ENCODE measurements at places on chromosomes 7 and 10. TPM values are rescaled to one million over a fixed set of nuclear protein-coding genes. Genes with fewer than 3 reads are reported as not detected.

- DNase-seq: no peak
Observed at GRCh38 chr7:8129318-8129659, 132.7 kb downstream of the ICA1 start.

The PODXL gene
- total RNA-seq: 0.22 TPM

DNA sequence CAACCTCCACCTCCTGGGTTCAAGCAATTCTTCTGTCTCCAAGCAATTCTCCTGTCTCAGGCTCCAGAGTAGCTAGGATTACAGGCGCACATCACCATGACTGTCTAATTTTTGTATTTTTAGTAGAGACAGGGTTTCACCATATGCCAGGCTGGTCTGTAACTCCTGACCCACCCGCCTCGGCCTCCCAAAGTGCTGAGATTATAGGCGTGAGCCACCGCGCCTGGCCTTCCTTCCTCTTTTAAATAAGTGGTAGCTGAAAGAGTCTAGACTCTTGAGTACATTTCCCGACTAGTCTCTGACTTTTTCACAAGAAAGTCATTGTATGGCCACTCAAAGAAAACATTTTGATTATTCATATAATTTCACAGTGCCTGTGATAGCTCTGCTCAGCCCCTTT is 636.2 kb upstream of the ANKRD30A start:
- no peak for DNase-seq

The ELN gene
- 0.15 TPM for total RNA-seq

DNA sequence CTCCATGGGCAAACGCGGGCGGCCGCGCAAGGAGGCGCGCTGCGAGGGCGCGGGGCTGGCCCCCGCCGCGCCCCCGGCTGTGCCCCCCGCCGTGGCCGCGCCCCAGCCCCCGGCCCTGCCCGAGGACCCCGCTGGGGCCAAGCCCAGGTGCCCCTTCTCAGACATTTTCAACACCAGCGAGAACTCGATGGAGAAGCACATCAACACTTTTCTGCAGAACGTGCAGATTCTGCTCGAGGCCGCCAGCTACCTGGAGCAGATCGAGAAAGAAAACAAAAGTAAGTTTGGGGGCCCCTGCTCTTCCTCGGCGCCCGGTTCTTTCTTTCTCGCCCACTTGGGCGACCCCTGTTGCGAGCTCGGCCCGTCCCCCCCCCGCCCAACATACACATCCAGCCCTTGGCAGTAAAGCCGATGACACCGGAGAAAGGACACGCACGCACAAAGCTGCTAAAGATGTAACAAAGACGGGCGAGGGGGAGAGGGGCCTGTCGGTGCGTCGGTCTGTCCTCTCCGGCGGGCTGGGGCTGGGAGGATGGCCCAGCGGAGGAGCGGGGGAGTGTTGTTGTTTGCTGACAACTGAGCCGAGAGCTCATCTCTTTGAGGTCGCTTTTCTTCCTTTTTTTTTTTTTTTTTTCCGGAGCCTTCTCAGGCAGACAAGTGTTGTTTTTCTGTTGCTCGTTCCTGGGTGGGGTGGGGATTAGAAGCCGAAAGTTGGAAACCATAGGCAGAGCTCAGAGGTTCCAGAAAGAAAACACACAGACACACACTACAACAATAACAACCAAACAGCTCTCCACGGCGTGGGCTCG is 604 bp downstream of the MXI1 start:
- no peak for DNase-seq

DNA sequence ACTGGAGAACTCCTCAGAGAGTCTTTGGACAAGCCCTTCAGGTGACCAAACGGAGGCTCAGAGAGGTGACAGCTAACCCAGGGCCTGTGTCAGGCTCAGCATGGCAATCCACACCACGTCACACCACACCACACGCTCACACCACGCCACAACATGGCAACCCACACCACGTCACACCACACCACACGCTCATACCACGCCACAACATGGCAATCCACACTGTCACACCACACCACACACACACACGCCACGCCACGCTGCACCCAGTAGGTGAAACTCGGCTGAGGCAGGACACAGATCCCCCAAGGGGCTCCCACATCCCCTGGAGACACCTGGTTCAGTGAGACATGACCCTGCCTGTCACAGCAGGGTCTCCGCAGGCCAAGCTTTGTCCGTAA is 107.3 kb downstream of the PDGFA start:
- DNase-seq: no peak

DNA sequence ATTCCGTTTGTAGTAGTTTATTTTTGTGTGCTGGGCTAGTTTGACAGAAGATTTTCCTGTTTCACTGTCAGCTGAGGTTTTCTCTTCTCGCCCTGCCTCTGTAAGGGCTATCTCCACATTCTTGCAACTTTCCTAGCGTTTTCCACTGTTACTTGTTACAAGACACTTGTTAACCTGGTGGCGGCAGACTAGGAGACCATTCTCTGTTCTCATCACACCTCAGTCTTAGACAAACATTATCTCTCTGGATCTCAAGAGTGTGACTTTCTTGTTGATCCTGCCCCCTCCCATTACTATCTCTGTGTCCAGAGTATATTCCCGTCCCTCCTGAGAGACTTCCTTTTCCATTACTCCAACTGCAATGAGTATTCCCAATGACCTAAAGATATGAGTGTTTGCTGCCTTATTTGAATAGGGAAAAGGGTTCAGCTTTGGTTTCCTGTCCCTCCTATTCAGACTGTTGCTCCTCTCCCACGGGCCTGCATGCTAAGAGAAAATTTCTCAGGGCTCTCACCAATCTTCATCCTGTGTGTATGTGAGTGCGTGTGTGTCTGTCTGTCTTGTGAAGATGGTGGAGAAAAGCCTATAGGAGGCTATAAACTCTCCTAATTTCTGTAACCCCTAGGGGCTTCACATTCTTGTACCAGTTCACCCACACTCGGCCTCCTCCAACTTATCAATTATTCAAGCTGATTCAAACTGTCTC is 722.4 kb upstream of the POT1 start:
- DNase-seq: no peak

The MYOZ1 gene
- total RNA-seq: not detected

GRCh38 chr7:154774303-154774969 is 228.5 kb downstream of the PAXIP1 start:
- no peak for DNase-seq

GRCh38 chr10:61124756-61125530 is 181.0 kb upstream of the RHOBTB1 start:
- no peak for DNase-seq

The GARIN1A gene
- not detected for total RNA-seq

Measured in HepG2 (cell line).